ENCODE measurements at places on chromosomes 5 and 9. TPM values are rescaled to one million over a fixed set of nuclear protein-coding genes. Genes with fewer than 3 reads are reported as not detected.

GRCh38 chr5:83523929-83524328 lies 52.4 kb downstream of the VCAN start:
- H3K27ac ChIP-seq, result no peak overlapping the region
- H3K36me3 ChIP-seq, result no peaks in the 10 kb centered on the region
- H3K4me1 ChIP-seq, result no peaks in the 10 kb centered on the region
- H3K4me3 ChIP-seq, result no peak overlapping the region

DNA sequence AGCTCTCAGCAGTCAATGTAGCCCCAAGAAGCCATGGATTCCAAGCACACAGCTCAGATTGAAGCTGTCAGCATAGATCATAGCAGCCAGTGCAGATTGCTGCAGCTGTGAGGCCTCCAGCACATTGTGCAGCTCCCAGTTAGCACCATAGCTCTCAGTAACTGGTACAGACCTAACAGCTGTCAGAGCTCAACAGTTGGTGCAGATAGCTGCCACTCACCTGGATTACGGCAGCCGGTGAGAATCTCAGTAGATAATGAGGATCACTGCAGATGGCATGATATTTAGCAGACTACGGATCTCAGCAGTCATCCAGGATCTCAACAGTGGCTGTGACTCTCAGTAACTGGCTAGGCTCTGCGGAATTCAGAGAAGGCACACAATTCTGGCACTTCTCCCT lies 500.4 kb downstream of the TUSC1 start:
- no peaks in the 10 kb centered on the region for H3K36me3 ChIP-seq
- no peak overlapping the region for H3K27ac ChIP-seq

DNA sequence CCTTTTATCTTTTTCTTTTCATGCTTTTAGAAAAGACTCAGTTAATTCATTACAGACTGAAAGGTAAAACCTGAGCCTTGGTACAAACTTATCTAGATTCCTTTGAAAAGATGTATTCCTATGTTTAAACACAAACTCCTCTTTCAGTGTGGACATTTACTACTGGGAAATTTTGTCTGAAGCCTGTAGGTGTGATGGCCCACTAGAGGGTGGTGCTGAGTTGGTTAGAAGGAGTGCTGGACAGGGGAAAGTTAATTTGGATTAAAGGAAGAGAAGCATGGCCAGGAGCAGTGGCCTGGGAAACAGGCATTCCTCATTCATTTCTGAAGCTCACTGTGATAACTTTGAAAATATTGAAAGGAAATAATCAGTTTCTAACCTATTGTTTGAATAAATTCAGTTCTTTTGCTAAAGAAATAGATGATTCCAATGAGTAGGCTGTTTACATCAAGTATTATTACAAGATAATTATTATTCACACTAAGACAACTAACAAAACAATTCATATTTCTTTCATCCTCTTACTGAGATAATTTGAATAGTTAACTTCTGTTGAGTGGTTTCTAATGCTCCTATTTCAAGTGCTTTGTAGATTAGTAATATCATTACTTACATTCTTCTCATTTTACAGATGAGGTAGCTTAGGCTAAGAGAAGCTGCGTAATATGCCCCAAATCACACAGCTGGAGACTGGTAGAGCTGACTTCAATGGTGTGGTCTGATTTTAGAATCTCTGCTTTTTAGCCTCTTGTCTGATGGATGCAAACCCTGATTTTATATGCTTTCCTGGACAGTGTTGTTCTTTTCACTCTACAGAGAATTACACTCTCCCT lies 150.9 kb downstream of the ADGRV1 start:
- H3K36me3 ChIP-seq, result no peaks in the 10 kb centered on the region
- H3K27ac ChIP-seq, result no peak overlapping the region
- no peak for DNase-seq
- H3K27me3 ChIP-seq, result no peaks in the 10 kb centered on the region

The NR3C1 gene
- total RNA-seq, result 64.7 TPM

The SPINK6 gene
- total RNA-seq, result not detected

The GNA14 gene
- total RNA-seq, result 0.22 TPM

DNA sequence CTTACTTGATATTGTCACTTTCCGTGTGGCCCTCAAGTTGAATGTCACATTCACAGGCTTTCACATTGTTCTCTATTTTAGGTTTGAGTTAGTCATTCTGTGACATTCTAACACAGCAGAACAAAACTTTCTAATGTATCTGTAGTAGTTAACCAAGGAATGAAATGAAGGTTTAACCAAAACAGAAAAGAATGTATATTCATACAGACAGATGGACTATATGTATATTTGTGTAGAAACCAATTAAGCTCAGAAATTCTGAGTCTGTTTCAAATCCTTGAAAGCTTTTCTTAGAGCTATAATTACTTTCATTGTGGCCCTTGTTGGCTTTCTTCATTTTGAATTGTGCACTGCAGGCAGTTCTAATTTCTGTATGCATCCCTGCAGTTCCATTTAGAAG lies 654.7 kb downstream of the LRRC70 start:
- no peaks in the 10 kb centered on the region for H3K4me1 ChIP-seq
- no peak for DNase-seq
- no peak overlapping the region for H3K4me3 ChIP-seq
- H3K36me3 ChIP-seq, result no peaks in the 10 kb centered on the region
- no peak overlapping the region for H3K27ac ChIP-seq
- H3K27me3 ChIP-seq, result no peaks in the 10 kb centered on the region

DNA sequence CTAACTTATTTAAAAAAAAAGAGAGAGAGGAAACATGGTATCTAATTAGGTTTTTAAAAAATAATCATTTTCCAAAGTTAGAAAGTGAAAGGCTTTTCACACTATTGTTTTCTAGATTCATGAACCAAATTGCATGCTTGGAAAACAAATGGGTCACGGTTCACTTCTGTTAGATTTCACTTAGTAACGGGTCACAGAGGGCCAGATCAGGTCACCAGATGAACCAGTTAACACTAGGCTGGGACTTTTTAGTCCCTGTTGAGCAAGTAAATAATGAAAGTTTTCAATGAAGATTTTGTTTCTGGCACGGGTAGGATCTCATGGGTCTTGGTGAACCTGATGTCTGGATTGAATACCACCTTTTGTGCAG lies 207.2 kb upstream of the RFX3 start:
- no peak overlapping the region for H3K27ac ChIP-seq
- no peaks in the 10 kb centered on the region for H3K4me1 ChIP-seq
- DNase-seq, result no peak
- no peaks in the 10 kb centered on the region for H3K27me3 ChIP-seq

DNA sequence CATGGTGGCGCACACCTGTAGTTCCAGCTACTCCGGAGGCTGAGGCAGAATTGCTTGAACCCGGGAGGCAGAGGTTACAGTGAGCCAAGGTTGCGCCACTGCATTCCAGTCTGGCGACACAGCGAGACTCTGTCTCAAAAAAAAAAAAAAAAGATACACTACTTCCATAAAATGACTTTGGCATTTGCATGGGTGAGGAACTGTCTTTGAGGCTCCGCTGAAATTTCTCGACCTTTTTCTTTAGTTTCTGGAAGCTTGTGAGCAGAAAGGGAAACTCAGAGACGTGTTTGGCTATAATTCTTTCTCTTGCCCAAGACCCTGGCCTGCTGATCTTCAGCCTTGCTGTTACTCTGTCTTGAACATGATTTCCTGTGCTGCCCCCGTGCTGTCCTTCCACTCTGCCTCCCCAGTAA lies 37.3 kb downstream of the SPIN1 start:
- no peak overlapping the region for H3K27ac ChIP-seq
- H3K27me3 ChIP-seq, result no peaks in the 10 kb centered on the region
- no peaks in the 10 kb centered on the region for H3K36me3 ChIP-seq
- DNase-seq, result no peak
- no peak overlapping the region for H3K4me3 ChIP-seq

- no peaks in the 10 kb centered on the region for H3K4me1 ChIP-seq
- DNase-seq, result no peak
- H3K36me3 ChIP-seq, result no peaks in the 10 kb centered on the region
- peaks cover 2% of the 10 kb centered on the region for H3K27me3 ChIP-seq
- H3K4me3 ChIP-seq, result no peak overlapping the region
Measured at GRCh38 chr5:133751846-133752245, 139.5 kb upstream of the FSTL4 start.

DNA sequence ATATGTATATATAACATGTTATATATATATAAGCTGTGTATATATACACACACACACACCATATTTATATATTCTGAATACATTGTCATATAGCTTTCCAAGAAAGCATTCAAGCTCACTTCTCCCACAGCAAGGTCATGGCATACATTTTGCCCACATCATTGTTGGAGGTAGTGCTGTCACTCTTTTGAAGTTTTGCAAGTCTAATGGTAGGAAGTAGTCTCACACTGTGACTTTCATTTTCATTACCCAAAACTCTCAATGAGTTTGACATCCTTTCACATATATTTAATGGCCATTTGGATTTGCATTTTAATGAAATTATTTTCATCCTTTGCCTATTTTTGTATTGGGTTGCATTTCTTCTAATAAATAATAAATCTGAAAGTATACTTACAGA lies 59.8 kb upstream of the COX7C start:
- no peaks in the 10 kb centered on the region for H3K36me3 ChIP-seq
- H3K4me3 ChIP-seq, result no peak overlapping the region

DNA sequence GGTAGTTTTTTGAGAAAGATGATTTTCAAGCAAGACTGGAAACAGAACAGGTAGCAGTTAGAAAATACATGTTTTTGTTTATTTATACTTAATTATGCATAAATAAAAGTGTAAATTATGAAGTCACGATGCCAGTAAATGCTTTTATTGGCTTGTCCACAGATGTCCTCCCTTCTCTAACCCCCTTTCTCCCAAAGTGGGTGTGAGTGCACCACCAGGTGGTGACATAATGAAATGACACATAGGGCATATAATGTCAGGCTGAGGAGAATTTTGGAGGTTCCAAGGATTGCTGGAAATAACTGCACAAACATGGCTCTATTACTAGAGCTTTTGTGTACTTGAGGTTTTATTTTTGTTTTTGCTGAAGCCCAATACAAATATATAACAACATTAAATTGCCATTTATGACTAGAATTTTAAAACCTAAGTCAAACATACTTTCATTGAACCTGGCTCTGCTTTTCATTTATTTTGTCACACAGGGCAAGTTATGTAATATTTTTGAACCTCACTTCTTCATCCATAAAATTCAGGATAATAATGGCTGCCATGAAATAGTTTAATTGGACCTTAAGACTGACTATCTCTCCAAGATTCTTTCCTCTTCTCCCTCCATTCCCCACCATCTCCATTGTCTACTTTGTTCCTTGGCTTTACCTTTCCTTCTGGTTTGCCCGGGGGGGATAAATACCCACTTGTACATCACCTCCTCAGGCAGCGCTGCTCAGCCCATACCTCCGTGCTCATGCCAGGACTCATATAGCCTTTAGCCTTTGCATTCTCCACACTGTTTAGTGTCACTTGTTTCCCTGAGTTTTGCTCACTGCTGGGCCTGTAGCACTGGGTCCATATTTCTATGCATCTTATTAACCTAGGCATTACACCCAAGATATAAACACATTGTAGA lies 168.8 kb downstream of the PDE4D start:
- no peaks in the 10 kb centered on the region for H3K36me3 ChIP-seq
- H3K4me3 ChIP-seq, result no peak overlapping the region

The PDGFRB gene
- 55.7 TPM for total RNA-seq

The PTGES gene
- total RNA-seq, result 0.23 TPM

The HAPLN1 gene
- total RNA-seq, result not detected

The MRPL22 gene
- 21.5 TPM for total RNA-seq

The OR1Q1 gene
- total RNA-seq, result not detected

DNA sequence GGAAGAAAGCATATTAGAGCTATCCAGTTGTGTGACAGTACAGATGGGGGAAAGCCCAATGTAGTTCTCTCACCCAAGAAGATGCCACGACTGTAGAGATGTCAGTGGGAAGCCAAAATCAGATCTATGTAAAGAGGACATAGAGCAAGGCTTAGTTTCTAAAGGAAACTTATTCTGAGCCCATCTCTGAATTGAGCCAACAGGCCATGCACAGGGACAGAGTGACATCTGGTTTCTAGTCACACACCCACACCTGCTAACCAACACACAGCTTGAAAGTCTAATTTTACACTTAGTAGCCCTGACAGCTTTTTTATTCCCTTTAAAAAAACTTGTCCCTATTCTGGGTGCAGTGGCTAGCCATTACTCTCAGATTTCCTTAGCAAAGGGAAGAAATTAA lies 22.3 kb downstream of the PRELID2 start:
- H3K27me3 ChIP-seq, result no peaks in the 10 kb centered on the region
- no peaks in the 10 kb centered on the region for H3K4me1 ChIP-seq
- no peak overlapping the region for H3K4me3 ChIP-seq
- DNase-seq, result no peak
- H3K27ac ChIP-seq, result no peak overlapping the region

DNA sequence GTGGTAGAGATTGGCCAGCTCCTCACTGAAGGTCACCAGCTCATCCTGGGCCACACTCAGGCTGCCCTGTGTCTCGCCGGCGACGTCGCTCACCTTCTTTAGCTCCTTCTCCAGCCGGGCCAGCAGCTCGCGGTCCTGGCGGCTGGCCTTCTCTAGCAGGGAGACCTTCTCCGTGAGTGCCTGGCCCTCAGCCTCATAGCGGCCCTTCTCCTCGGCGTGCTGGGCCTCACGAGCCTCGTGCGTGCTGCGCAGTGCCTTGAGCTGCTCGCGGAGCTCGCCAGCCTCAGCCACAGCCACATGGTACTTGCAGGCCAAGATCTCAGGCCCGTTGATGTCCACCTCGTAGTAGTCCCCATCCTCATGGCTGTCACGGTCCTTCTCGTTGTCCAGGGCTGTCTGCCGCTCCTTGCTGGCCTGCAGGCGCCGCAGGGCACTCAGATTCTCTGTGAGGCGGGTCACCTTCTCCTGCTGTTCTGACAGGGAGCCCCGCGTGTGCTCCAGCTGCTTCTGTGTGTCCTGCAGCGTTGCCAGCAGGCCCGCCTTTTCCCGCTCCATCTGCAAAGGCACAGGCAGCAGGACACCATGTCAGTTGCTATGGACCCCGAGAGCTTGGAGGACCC lies 45.5 kb downstream of the BICD2 start:
- no peak overlapping the region for H3K4me3 ChIP-seq
- no peaks in the 10 kb centered on the region for H3K27me3 ChIP-seq
- no peak overlapping the region for H3K27ac ChIP-seq
- H3K36me3 ChIP-seq, result peaks cover 75% of the 10 kb centered on the region
- DNase-seq, result no peak

DNA sequence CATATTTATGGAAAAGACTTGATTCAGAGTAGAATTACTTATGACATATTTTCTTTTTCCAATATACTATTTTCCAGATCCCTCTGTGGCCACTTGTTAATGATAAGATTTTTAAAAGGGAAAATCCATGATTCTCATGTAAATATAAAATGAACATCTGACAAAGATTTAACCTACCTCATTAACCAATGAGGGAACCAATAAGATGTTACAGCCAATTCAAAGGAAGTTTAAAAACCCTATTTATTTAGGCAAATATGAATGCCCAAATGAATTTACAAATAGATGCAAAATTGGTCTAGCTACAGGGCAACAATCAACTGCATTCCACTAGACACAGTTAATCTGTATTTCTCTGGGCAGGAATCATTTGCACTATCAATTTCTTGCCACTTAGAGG lies 226.8 kb downstream of the ADAMTSL1 start:
- H3K4me1 ChIP-seq, result no peaks in the 10 kb centered on the region
- H3K4me3 ChIP-seq, result no peak overlapping the region
- H3K36me3 ChIP-seq, result no peaks in the 10 kb centered on the region
- H3K27ac ChIP-seq, result no peak overlapping the region

The PCDHA5 gene
- not detected for total RNA-seq

The SPINK7 gene
- not detected for total RNA-seq

GRCh38 chr5:154743812-154744211 lies 11.4 kb upstream of the LARP1 start:
- H3K4me3 ChIP-seq, result no peak overlapping the region
- no peaks in the 10 kb centered on the region for H3K36me3 ChIP-seq

The SLC34A1 gene
- total RNA-seq, result not detected

The CTSV gene
- total RNA-seq, result not detected

The IL5 gene
- total RNA-seq, result not detected

- no peak overlapping the region for H3K4me3 ChIP-seq
- no peak overlapping the region for H3K27ac ChIP-seq
- no peaks in the 10 kb centered on the region for H3K27me3 ChIP-seq
- H3K36me3 ChIP-seq, result no peaks in the 10 kb centered on the region
Measured at GRCh38 chr5:151953833-151954232, 29.2 kb upstream of the GLRA1 start.

The GRM6 gene
- total RNA-seq, result not detected

All from gastrocnemius medialis (tissue), 4 donors.